ENCODE measurements at places on chromosomes 1 and 21. TPM values are rescaled to one million over a fixed set of nuclear protein-coding genes. Genes with fewer than 3 reads are reported as not detected.

The DCLRE1B gene
- 4.4 TPM for total RNA-seq

The C1orf115 gene
- 0.49 TPM for total RNA-seq

The OVAAL gene
- not detected for total RNA-seq

The RHD gene
- total RNA-seq: not detected

The CROCC gene
- 17.1 TPM for total RNA-seq

The MAP3K7CL gene
- 7.3 TPM for total RNA-seq
